ENCODE measurements at places on chromosomes 16 and 17.
A peak's percentile ranks its signal among the peaks of the same experiment; 100 is the strongest.

- DNase-seq = no peak
Observed at GRCh38 chr17:68057531-68057952, 22.0 kb downstream of the KPNA2 start.

DNA sequence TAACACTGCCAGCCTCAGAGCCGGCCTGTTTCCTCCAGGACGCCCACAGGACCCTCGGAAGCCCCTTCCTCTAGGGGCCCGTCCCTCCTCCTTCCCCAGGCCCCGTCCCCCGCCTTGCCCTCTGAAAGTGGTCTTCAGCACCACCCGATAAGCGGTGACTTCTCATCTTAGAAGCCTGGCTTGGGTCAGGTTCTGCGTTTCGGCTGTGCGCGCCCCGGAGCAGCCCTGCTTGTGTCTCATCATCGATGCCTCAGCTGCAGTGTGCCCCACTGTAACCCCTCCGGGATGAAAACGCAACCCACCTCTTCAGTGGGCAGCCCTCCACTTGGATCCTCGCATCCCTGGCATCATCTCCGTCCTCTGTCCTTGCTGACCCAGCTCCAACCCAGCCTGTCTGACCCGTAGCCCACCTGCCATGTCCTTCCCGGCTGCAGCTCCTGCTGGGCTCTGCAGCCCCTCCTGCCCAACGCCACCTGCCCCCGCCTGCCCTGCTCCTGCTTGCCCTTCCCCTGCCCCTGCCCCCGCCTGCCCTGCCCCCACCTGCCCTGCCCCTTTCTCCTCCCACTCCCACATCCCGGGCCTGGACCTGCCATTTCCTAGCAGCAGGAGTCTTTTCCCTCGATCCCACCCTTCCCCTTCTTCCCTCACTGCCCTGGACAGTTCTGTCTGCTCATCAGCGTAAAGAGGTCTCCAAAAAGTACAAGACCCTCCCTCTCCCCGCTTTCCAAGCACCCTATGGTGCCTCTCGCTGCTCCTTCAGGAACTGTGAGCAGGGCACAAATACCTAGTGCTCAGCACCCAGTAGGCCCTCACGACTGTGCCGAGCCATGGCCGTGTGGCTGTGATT, 112.5 kb upstream of the CHMP6 start:
- DNase-seq = no peak

DNA sequence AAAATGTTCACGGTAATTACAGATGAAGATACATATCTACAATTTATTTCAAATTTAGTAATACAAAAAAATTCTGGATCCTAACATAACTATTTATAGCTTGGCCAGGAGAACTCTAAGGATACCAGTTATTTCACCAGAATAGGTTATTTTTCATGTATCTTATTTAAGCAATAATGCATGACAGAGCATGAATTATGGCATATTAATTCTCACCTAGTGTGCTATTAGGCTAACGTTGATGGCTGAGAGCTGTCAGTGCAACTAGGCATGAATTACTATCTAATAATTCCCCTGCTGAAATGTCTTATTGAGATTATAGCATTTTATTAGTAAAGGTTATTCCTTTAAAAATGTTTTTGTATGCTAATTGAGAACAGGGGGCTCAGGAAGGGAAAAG, 44.5 kb downstream of the SALL1 start:
- no peak for DNase-seq

GRCh38 chr17:2336215-2336851, at the start of gene TSR1:
TSS of gene TSR1 (minus strand) at chr17:2336457. CDS start at chr17:2336427, 30 bp downstream.
- DNase-seq = peak; percentile 90

DNA sequence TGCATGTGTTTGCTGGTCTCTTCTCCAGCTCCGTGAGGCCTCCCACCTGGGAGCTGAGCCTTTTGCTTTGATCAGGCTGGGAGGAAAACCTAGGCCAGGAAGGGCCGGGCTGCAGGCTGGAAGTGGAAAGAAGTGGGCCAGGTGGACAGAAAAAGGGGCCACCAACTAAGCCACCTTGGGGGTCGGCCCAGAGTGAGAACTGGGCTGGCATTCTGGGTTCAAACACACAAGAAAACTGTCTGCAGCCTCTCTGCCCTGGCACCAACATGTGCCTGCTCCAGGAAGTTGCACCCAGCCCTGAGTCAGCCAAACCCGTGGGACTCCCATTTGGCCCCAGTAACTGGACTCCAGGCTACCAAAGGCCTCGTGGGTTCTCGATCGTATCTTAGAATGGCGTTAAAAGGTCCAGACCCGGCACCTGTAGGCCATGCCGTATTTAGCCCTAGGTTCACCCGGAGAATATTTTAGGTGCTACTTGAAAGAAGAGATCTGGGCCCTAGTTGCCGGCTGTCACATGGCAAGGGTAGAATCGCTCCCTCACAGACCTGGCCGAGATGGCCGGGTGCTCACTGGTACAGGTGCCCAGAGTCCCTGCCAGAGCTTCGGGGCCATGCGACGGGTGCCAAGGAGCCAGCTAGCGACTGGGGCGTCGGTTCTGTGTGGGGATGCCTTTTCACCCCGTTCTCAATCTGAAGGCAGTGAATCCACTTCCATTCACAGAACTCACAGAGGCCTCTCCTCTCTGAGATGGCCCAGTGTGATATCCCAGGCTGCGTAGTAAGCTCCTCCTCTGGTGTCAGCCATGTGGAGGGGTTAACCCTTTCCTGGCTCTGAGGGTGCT, 236.6 kb downstream of the MRTFB start:
- DNase-seq = no peak

- peak; percentile 43 for DNase-seq
Observed at GRCh38 chr17:43907998-43908721, 824 bp upstream of the MPP2 start.
